Stimulated activated CD4-positive, alpha-beta T cell treated with anti-CD3 and anti-CD28 coated beads, TNF-alpha, amount 100 ng/mL, for 1 hour (primary cell): ENCODE measurements at places on chromosomes 6 and 20.

DNA sequence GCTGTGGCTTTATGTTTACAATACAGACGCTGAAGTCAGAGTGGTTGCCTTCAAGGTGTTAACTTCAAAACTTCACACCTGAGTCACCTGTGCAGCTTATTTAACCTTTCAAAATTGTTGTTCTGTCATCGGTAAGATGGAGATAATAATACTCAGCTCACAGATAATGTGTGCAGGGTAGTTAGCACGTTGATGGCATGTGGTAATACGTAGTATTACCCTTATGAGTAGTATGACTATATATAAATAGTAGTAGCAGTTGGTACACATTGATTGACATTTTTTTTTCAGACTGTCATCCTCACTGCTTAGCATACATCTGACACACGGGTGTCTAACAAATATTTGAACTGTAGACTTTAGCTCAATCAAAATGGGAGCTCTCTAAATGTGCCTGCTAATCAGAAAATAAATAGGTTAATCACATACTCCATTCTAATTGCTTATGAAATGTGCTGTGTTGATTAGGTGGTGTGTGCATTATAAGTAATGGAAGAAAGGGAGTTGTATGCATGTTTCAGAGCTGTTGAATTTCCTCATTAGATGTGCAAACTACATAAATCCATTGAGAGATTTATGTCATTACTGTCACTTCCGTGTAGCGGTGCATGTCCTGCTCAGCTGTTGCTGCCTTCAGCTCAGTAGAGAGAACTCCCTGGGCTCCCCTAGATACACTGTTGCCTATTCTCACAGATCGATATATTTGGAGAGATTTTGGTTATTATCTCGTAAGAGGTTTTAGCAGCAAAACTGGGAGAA is 11.2 kb upstream of the MROH8 start:
- DNase-seq, result no peak

DNA sequence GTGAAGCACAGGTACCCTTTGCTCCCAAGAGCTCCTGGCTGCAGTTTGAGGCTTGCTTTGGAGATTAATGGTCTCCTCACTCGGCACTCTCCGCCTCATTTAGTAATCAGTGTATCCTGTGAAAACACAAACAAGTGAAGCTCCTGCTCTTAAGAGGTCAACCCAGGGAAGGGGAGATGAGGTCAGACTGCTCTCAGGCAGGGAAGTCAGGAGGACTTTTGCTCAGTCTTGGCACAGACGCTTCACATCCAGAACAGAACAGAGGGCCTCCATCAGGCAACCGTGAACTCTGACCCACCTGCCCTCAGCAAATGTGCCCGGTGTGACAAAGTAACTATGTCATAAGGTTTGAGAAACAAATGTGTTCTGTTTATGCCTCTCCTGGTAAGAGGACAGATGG is 428.8 kb upstream of the JARID2 start:
- no peak for DNase-seq

- DNase-seq, result no peak
Measured at GRCh38 chr6:21767891-21768648, 174.5 kb downstream of the SOX4 start.

GRCh38 chr6:22025468-22026163 is 271.2 kb downstream of the PRL start:
- no peak for DNase-seq

GRCh38 chr20:56503916-56504315 is 20.6 kb upstream of the FAM209A start:
- DNase-seq, result no peak

GRCh38 chr20:49675368-49676151 is 38.1 kb downstream of the B4GALT5 start:
- DNase-seq, result no peak

GRCh38 chr6:78810698-78811097 is 56.7 kb upstream of the IRAK1BP1 start:
- DNase-seq, result no peak

- no peak for DNase-seq
Measured at GRCh38 chr20:49560186-49560585, 7.8 kb downstream of the PTGIS start.

- no peak for DNase-seq
Measured at GRCh38 chr6:45558858-45559257, 181.1 kb upstream of the SUPT3H start.

- no peak for DNase-seq
Measured at GRCh38 chr6:89268776-89269175, 46.3 kb downstream of the GABRR2 start.

GRCh38 chr6:21885532-21886114 is 292.1 kb downstream of the SOX4 start:
- DNase-seq, result no peak

GRCh38 chr20:51536116-51537069 is 6.1 kb downstream of the NFATC2 start:
- DNase-seq, result no peak

DNA sequence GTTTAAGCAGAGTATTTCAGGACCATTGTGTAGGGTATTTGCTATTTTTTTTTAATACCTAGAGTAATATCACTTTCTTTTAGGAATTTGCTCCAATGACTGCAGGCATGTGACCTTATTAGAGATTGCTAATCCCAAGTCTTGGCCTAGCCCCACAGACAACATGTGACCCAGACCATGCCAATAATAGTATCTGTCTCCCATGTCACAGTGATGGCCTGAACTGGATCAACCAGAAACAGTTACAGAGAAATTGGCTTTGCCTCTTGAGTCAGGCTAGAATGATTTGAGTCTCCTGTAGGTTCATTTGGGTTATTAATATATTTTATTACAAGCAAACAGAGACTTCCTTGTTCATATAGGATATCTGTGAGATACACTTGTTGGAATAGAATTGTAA is 116.8 kb downstream of the DNAH8 start:
- DNase-seq, result no peak

- no peak for DNase-seq
Measured at GRCh38 chr6:128112494-128112893, 211.6 kb upstream of the THEMIS start.

GRCh38 chr20:10935658-10936402 is 262.0 kb upstream of the JAG1 start:
- DNase-seq, result no peak

GRCh38 chr6:44701637-44702101 is 314.2 kb downstream of the CDC5L start:
- no peak for DNase-seq

- DNase-seq, result no peak
Measured at GRCh38 chr20:57439432-57439831, 48.2 kb downstream of the RBM38 start.

DNA sequence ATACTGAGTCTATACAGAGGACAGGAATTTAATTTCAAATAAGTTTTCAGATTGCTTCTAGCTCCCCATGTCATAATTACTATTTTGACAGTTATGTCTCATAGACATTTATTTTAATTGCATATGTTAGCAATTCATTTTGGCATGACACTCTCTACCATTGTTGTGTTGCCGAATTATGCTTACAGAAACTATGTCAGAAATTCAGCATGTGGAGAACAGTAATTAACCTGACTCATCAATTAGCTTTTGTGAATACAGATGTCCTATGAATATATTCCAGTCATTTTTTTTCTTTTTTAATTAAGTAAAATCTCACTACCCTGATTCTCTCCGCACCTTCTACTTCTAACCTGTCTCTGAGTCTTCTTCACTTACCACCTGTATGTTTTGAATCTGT is 105.1 kb downstream of the NKAIN2 start:
- DNase-seq, result no peak

DNA sequence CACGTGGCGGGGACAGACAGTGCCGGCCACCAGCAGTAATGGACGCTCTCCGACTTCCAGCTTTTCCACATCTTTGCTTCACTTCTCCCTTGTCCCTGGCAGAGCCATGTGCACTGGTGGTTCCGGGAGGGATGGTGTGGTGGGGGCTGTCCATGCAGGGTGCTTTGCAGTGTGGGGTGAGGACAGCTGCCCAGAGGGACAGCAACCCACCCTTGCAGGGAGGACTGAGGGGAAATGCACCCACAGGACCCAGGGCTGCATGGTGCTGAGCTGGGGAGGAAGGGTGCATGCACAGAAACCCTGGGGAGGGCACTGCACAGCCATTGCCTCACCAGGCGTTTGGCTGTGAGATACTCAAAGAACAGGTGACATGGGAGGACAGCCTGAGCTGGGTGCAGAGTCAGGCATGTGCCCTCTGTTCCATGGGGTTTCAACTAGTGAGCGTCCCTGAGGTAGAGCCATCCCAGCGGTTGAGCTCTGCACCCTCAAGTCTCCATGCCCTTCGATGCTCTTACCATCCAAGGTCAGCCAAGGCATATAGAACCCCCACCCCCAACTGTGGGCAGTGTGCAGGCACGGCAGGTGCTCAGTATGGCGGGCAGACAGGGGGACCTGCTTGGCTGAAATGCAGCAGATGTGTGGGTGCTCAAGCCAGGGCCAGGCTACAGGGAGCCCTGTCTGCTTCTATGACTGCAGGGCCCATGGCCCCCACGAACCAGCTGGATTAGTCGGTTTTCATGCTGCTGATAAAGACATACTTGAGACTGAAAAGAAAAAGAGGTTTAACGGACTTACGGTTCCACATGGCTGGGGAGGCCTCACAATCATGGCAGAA is 239.7 kb downstream of the TTLL2 start:
- no peak for DNase-seq

GRCh38 chr6:44246663-44247337 is at the start of gene HSP90AB1:
Gene HSP90AB1, plus strand, starts transcription at chr6:44247101. Its CDS starts 1,529 bp downstream, at chr6:44248630.
- peak; percentile 84 for DNase-seq

GRCh38 chr20:15045246-15045645 is 707.8 kb upstream of the FLRT3 start:
- DNase-seq, result no peak

GRCh38 chr6:4786996-4787395 is 10.8 kb downstream of the CDYL start:
- no peak for DNase-seq

DNA sequence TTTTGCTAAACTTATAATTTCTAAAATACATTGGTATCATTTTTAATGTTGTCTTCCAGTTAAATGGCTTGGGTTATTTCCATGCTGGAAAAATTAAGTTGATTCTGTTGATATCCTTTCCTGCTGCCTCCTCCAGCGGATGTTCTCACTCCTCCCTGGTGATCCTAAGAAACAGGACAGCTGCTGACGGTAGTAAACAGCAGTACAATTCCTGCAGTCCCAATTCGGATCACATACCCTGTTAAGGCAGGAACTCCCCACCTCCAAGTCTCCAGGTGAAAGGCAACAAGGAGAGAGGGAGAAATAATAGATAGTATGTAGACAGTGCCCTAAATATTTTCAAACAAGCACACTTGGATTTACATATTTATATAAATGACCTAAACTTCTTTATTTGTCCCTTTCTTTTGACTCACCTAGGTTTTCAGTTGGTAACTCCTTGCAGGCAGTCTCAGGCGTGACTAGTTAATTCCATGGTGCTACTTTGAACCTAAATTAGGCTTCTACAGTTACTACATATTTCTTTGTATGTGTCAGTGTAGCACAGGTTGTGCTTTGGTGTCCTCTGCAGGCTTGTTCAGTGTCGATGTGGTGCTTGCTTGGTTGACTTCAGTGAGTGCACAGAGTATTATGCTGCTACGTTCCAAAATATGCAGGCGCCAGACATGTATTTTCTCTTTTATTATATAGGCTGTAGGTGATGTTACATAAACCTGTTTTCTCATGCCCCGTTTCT is 126.0 kb downstream of the ADGRB3 start:
- DNase-seq, result no peak

GRCh38 chr6:125554456-125554855 is 195.0 kb upstream of the HEY2 start:
- no peak for DNase-seq

DNA sequence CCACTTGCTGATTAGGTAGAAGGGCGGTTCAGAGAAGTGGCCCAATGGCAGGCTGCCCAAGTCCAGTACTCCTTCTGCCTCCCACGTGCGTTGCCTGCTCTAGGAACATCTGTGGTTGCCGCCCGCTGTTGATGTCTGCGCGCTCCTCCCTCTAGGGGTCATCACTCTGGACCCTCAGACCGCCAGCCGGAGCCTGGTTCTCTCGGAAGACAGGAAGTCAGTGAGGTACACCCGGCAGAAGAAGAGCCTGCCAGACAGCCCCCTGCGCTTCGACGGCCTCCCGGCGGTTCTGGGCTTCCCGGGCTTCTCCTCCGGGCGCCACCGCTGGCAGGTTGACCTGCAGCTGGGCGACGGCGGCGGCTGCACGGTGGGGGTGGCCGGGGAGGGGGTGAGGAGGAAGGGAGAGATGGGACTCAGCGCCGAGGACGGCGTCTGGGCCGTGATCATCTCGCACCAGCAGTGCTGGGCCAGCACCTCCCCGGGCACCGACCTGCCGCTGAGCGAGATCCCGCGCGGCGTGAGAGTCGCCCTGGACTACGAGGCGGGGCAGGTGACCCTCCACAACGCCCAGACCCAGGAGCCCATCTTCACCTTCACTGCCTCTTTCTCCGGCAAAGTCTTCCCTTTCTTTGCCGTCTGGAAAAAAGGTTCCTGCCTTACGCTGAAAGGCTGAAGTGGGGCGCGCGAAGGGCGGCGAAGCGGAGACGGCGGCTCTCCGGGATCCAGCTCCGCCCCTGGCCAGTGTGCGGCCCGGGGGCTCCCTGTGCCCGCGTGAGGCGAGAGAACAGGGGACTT is 8.5 kb downstream of the TRIM15 start:
- DNase-seq, result no peak

DNA sequence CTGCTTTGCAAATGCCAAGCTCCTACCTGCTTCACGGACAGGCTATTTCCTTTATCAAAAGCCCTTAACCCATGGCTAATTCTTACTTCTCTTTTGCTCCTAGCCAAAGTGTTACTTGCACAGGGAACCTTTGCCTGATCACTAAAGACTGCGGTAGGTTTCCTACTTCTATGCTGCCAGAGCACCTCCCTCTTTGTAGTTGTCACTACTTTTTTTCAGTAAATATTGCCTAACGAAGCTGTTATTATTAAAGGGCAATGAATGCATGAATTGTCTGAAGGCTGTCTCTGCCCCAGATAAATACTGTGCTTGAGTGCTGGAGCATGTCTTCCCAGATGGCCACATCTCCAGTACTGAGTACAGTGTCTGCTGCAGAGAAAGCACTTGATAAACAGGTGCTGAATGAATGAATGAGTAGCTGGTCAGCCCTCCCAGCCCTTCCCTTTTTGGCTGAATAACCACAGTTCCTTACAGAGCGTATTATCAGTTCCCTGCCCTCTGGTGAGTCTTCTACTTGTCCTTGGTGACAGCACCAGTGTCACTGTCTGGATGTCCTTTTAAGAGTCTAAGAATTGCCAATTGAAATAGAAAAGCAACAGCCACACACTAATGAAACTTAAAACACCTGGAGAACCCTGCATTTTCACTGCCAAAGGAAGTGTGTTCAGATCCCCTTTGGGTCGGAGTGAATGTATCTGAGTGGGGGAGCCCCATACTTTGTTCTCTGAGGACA is 73.6 kb upstream of the TRAF3IP2 start:
- no peak for DNase-seq

GRCh38 chr6:121492536-121492935 is 57.1 kb downstream of the GJA1 start:
- no peak for DNase-seq

GRCh38 chr6:90941885-90942284 is 355.0 kb upstream of the MAP3K7 start:
- DNase-seq, result no peak

- no peak for DNase-seq
Measured at GRCh38 chr6:113147544-113147943, 709.6 kb upstream of the MARCKS start.

GRCh38 chr6:165695722-165696515 is 32.9 kb upstream of the PDE10A start:
- no peak for DNase-seq
